ENCODE measurements at places on chromosomes 4 and X. TPM values are rescaled to one million over a fixed set of nuclear protein-coding genes. Genes with fewer than 3 reads are reported as not detected.

Gene ESX1
- not detected for total RNA-seq

Gene KLB
- not detected for total RNA-seq

DNA sequence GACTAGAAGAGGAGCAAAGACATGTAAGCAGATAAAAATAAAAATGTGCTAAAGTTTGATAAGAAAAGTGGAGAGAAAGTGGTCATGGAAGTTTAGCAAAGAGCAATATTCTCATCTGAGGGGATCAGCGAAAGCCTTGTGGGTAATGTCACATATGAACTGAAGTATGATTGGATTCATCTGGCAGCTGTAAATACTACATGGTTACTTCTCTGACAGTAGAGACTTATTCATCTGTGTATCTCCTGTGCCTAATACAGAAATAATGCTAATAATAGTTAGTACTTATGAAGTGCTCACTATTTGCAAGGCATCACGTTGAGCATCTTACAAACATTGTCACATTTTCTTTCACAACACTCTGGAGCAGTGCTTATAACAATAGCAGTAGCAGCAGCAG lies 8.9 kb upstream of the IGSF1 start:
- no peaks in the 10 kb centered on the region for H3K4me1 ChIP-seq
- DNase-seq: no peak
- H3K4me3 ChIP-seq: no peak overlapping the region
- no peaks in the 10 kb centered on the region for H3K36me3 ChIP-seq
- no peak overlapping the region for H3K27ac ChIP-seq
- no peaks in the 10 kb centered on the region for H3K27me3 ChIP-seq

DNA sequence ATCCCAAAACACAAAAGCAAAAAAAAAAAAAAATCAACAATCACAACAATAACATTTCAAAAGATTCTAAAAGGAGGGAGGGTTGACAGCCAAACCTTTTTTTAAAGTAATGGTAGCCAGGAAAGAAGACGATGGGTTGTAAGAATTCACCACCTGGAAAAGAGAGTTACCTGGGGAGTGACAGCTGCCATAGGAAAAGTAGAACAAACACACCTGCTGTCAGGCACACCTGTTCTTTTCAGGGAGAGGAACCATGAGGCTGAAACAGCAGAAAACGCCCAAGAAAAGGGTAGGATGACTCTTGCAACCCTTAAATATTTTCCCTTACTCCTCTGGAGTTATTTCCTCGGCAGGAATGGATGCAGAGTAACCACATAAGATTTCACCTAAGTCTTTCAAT lies 388.4 kb upstream of the TEX13C start:
- no peak overlapping the region for H3K4me3 ChIP-seq
- no peak overlapping the region for H3K27ac ChIP-seq
- no peaks in the 10 kb centered on the region for H3K4me1 ChIP-seq
- no peaks in the 10 kb centered on the region for H3K36me3 ChIP-seq
- DNase-seq: no peak

DNA sequence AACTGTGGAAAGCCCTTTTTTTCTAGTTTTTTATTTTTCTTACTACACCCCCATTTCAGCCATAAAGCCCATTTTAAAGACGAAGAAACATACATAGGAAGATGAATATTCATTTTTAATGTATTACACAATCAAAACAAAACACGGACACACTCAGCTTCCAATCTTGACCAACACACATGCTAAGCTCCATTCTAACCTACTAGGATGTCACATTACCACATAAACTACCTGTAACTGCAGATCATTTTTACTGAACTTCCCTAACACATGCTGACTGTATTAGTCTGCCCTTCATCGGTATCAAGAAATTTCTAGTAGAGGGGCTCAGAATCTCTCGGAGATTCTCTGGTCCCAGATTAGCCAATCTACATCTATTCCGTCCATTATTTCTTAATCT lies 1.8 kb downstream of the CCNI start:
- H3K27me3 ChIP-seq: no peaks in the 10 kb centered on the region
- H3K4me3 ChIP-seq: peak overlapping the region; percentile 95
- no peak for DNase-seq
- peaks cover 6% of the 10 kb centered on the region for H3K4me1 ChIP-seq
- no peaks in the 10 kb centered on the region for H3K36me3 ChIP-seq
- peak overlapping the region; percentile 96 for H3K27ac ChIP-seq

DNA sequence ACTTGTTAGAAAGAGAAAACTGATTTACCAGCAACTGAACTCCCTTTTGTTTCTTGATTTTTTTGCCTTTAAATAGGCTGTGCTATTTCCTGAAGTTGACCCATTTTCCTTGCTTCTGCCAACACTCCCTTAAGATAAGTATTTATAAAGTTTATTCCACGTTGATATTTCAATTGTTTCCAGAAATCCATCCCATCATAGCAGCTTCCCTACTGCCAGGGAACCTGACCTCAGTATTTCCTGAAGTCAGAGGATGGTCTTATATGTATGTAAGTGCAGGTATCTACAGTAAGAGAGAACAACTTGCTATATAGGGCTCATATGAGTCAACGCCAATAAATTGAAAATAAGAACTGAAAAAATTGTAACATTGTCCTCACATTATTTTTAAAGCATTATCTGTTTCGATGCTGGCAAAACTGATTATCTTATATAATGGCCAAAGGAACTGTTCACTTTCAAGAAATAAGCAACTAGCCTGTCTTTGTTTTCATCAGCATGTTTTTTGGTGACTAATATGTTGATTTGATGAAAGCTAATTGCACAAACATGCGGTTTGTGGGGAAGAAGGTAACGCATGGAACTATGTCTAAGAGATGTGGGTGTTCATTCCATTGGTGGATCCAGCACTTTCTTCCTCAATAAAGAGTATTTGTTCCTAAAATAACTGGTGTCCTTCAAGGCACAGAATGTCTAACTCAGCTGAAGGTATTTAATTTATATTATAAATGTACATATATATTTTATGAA lies 4.7 kb downstream of the LIMCH1 start:
- no peaks in the 10 kb centered on the region for H3K4me1 ChIP-seq
- H3K27me3 ChIP-seq: no peaks in the 10 kb centered on the region
- no peak for DNase-seq
- no peak overlapping the region for H3K4me3 ChIP-seq
- H3K27ac ChIP-seq: no peak overlapping the region
